ENCODE measurements at places on chromosomes 1 and 21.

GRCh38 chr1:23613191-23614031 is 54.1 kb upstream of the ID3 start:
- H3K4me3 ChIP-seq, result peak overlapping the region; percentile 29
- peaks cover 5% of the 10 kb centered on the region for H3K36me3 ChIP-seq
- H3K4me1 ChIP-seq, result peaks cover 76% of the 10 kb centered on the region
- H3K27ac ChIP-seq, result peak overlapping the region; percentile 96
- DNase-seq, result peak; percentile 73

- H3K4me3 ChIP-seq, result no peak overlapping the region
- H3K4me1 ChIP-seq, result no peaks in the 10 kb centered on the region
- H3K27me3 ChIP-seq, result peaks cover 12% of the 10 kb centered on the region
- no peak overlapping the region for H3K27ac ChIP-seq
- no peaks in the 10 kb centered on the region for H3K36me3 ChIP-seq
- DNase-seq, result no peak
Measured at GRCh38 chr1:212971312-212971711, 21.0 kb downstream of the VASH2 start.

DNA sequence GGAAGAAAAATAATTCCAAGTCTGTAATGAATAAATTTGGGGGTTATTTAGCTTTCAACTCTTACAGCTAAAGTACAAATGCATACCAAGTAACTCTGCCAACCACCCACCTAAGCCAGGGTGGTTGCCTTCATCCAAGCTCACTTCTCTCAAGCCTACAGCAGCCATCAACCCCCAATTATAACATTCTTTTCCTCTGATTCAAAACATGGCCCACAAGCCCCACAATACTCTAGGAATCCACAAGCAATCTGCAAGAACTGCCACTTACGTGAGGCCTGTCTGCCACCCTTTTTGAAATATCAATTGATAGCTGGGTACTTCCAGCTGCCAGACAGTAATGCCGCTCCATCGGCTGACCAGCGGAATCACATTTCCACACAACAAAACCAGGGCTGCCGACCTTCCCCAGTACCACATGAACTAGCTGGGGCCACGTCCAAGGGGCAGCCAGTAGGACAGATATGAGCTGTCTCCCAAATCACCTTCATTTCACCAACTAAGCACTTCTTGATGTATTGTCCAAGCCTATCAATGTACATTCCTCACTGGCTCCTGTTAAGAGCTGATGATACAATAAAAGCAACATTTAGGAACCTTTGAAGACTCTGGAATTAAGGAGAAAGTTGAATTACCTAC is 3.2 kb downstream of the LBR start:
- no peaks in the 10 kb centered on the region for H3K27me3 ChIP-seq
- peaks cover 51% of the 10 kb centered on the region for H3K36me3 ChIP-seq
- peak overlapping the region; percentile 41 for H3K4me3 ChIP-seq
- peaks cover 63% of the 10 kb centered on the region for H3K4me1 ChIP-seq

GRCh38 chr1:86018283-86018923 is 138.2 kb downstream of the COL24A1 start:
- H3K4me3 ChIP-seq, result no peak overlapping the region
- no peaks in the 10 kb centered on the region for H3K36me3 ChIP-seq
- no peak overlapping the region for H3K27ac ChIP-seq
- H3K4me1 ChIP-seq, result no peaks in the 10 kb centered on the region
- peak; percentile 12 for DNase-seq

GRCh38 chr1:108877348-108878159 is 769 bp downstream of the GPSM2 start:
- H3K27ac ChIP-seq, result peak overlapping the region; percentile 94
- H3K36me3 ChIP-seq, result peaks cover 5% of the 10 kb centered on the region
- peak overlapping the region; percentile 96 for H3K4me3 ChIP-seq
- H3K27me3 ChIP-seq, result peaks cover 13% of the 10 kb centered on the region
- H3K4me1 ChIP-seq, result peaks cover 32% of the 10 kb centered on the region
- DNase-seq, result no peak

- no peak overlapping the region for H3K27ac ChIP-seq
- H3K36me3 ChIP-seq, result no peaks in the 10 kb centered on the region
- DNase-seq, result no peak
- H3K4me3 ChIP-seq, result no peak overlapping the region
- H3K27me3 ChIP-seq, result no peaks in the 10 kb centered on the region
Measured at GRCh38 chr1:103416681-103417286, 108.7 kb upstream of the RNPC3 start.

Data from activated CD4-positive, alpha-beta T cell treated with anti-CD3 and anti-CD28 coated beads, Interleukin-2, amount 10 ng/mL, durations not matched to agents 7 days and 5 days (primary cell).